HL-60 (cell line): ENCODE measurements at places on chromosomes 4 and X.
A peak's percentile ranks its signal among the peaks of the same experiment; 100 is the strongest.

- no peak for DNase-seq
These were observed at the start of gene FABP2 for GRCh38 chr4:119321921-119322687. FABP2 (minus strand) TSS chr4:119322138; CDS start chr4:119322102, 36 bp downstream.

DNA sequence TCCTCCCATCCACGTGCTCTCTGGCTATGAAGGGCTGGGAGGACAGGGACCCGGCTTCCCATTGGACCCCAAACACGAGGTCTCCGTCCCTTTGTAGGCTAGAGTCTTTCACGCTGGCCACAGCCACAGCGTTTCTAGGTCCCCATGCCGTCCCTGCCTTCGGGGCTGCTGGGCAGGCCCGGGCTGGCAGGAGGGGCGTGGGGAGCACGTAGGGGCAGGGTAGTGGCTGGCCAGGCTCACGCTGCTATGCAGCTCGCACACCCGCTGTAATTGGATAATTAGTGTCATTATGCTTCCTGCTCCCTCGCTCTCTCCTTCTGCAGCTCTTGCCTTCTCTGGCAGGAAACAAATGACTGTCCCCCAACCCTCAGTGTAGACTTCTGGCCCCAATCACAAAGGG is 9.8 kb downstream of the ATP2B3 start:
- DNase-seq = no peak

DNA sequence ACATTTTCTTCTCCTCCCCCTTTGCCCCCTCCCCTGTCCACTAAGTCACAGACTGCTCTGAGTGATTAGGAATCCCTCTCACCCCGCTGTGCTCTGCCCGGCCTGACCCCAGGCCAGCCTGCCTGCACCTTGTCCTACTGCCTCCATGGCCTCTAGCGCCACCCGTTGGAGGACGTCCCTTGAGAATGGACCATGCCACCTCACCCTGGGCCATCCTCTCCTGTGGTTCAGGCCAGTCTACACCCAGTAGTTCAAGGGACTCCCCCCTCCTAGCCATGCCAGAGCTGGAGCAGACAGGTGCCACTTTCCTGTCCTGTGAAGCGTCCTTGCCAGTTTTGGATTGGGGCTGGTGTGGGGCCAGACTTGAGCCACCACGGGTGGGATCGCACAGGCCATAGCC is 9.7 kb upstream of the IRAK1 start:
- no peak for DNase-seq

GRCh38 chr4:174429701-174430410 is 92.4 kb downstream of the HPGD start:
- no peak for DNase-seq

DNA sequence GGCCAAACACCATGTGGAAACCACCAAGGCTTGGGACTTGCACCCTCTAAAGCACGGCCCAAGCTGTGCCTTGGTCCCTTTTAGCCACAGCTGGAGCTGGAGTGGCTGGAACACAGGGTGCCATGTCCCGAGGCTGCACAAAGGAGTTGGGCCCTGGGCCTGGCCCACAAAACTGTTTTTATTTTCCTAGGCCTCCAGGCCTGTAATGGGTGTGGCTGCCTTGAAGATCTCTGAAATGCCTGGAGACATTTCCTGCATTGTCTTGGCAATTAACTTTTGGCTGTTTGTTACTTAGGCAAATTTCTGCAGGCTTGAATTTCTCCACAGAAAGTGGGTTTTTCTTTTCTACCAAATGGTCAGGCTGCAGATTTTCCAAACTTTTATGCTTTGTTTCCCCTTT is 55.7 kb downstream of the IL15 start:
- DNase-seq = no peak

DNA sequence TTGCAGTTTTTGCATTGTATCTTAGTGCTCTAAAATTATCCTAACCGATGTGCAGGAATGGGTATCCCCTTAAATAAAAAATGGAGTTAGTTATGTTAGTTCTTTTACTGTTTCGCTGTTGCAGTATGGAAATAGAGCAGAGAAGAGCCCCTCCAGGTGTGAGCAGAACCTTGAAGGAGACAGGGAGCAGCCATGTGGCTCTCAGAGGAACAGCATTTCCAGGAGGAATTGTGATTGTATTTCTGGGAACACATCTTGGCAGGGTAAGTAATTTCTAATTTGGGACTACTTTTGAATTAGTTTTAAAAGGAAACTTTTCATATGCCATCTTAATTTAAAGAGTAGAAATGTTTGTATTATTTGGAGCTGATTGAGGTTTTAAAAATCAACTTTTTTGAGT is 5.3 kb upstream of the CCDC158 start:
- no peak for DNase-seq

DNA sequence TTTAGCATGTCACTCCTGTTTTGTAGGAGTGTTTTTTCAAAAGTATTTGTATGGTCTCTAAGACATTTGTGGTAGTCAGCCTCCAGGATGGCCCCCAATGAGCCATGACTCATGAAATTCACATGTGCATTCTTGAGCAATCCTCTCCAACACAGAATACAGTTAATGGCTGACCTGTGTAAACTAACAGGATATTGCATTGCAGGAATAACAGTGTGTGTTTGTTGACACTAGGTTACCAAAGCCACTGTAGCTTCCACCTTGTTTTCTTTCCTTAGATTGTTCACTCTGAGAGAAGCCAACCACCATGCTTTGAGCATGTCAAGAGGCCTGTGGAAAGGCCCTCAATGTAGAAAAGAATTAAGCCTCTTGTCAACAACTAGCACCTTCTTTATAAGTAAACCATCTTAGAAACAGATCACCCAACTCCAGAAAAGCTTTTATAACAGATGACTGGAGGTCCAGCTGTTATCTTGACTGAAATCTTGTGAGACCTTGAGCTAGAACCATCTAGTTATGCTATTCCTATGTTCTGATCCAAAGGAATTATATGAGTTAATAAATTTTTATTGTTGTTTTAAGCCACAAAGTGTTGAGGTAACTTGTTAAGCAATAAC is 28.5 kb downstream of the TBCK start:
- peak; percentile 35 for DNase-seq

GRCh38 chr4:31917334-31917733 is 1197.2 kb downstream of the PCDH7 start:
- no peak for DNase-seq

- DNase-seq = peak; percentile 6
These were observed 177.8 kb downstream of the RASL11B start for GRCh38 chr4:53039741-53040458.
